ENCODE measurements at places on chromosomes 1 and 21.

DNA sequence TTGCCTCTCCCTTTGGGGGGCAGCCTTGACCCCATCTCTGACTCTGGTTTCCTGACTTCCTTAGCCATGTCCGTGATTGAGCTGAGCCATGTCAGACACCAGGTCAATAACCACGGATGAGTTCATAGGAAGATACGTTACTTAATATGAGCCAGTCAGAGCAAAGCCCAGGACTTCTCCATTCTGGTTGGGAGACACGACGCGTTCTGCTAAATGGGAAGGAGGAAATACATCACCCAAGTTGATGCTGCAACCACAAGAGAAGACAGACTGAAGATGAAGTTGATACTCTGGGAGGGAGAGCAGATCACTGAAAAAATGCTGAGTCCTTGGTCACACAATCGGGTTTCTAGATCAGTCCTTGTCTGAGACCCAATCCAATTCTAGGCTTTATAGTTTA, 90.9 kb downstream of the MATN1 start:
- DNase-seq, result no peak

GRCh38 chr21:37263827-37264600, 3.1 kb downstream of the VPS26C start:
- DNase-seq, result peak; percentile 50

GRCh38 chr1:61183471-61184039, 101.2 kb downstream of the NFIA start:
- peak; percentile 45 for DNase-seq

DNA sequence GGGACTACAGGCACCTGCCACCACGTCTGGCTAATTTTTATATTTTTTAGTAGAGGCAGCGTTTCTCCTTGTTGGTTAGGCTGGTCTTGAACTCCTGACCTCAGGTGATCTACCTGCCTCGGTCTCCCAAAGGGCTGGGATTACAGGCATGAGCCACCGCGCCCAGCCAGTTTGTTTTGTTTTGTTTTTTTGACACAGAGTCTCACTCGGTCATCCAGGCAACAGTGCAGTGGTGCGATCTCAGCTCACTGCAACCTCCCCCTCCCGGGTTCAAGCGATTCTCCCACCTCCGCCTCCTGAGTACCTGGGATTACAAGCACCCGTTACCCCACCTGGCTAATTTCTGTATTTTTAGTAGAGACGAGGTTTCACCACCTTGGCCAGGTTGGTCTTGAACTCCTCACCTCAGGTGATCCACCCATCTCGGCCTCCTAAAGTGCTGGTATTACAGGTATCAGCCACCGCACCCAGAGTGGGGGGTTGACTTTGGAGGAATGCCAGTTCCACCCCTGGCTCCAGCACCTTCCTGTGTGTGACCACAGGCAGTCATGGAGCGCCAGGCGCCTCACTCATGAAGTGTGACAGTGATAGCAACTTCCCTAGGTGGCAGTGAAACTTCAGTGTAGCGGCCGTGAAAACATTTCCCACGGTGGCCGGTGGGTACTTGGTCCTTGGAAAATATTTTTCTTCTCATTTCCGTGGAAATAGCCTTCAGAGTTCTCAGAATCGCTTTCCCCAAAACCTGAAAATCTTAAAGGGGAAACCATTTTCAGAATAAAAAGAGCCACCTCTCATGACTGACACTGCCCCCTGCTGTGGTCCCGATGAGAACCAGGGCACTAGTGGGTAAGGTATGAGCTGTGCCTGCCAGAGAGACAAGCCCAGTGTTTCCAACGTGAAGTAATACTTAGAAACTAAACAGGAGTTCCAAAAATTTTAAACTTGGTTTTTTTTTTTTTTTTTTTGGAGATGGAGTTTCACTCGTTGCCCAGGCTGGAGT, 48.6 kb downstream of the WDR4 start:
- no peak for DNase-seq

GRCh38 chr1:235938709-235939479, 72.2 kb upstream of the LYST start:
- no peak for DNase-seq

DNA sequence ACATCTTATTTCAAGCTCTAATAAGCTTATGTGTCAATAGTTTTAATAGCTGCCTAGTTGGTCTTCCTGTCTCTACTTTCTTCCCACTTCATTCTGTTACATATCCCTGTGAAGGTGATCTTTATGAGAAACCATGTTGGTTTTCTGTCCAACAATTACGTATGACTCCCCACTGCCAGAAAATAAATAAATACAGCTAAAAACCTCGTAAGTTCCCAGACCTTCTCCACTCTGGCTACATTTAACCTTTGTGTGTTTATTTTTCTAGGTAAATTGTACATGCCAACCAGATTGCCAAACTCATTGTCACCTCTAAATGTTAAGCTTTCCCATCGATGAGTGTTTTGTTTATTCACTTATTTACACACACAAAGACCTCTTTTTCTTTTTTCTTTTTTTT, 147.2 kb downstream of the CRB1 start:
- no peak for DNase-seq

DNA sequence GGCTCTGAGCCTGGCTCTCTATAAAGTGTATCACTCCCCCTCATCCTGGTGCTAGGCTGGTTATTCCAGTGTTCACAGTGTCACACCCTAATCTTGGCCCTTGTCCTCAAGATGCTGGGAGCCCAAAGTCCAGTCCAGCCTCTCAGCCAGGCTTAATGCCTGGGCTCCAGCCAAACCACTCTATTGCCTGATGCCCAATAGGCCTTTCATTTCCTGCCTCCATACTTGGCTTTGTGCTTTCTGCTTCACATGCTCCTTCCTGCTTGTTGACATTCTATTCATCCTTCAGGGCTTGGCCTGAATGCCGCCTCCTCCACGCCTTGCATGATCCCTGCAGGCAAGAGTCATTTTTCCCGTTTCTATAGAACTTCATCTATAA, 1.7 kb downstream of the KLHDC8A start:
- no peak for DNase-seq

DNA sequence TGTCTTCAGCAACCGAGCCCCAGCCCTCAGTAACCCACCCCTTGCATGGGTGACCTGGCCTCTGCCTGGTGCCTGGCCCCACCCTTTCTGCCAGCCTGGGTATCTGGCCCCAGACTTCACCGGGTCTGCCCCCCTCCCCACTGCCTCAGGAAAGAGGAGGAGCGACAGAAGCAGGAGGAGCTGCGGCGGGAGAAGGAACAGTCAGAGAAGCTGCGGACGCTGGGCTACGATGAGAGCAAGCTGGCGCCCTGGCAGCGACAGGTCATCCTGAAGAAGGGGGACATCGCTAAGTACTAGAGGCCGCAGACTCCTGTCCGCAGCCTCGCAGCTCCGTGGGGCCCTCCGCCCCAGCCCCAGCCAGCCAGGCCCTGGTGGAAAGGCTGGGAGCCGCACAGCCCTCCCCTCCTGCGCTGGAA, 6.1 kb downstream of the TNFRSF25 start:
- no peak for DNase-seq

DNA sequence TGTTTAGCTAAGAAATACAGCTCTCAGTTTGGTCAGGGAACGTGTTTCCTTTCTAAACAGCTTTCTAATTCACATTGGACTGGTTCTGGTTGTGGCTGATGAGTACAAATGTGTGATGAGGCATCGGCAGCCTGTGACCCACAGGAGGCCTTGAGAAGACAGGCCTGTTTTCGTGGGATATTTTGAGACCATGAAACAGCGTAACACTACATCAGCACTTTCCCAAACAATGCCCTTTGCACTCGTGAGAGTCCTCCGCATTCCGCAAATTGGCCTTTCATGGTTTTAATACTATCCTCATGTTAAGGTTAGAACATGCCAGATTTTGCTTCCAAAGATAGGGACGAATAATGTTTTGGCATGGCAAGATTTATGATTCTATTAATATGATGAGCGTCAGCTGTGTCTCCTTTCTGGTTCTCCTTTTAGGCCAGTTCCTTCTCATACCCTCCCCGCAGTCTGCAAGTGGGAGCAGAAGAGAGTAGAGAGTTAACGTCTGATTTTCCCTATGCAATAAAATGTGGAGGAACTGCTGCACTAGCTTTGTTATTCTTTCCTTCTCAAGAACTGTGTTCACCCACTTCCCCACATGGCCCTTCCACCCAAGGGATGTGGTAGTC, 84.3 kb upstream of the L1TD1 start:
- DNase-seq, result no peak

GRCh38 chr1:193367863-193368262, 181.4 kb upstream of the B3GALT2 start:
- DNase-seq, result no peak

- no peak for DNase-seq
Measured at GRCh38 chr1:224805889-224806288, 123.6 kb upstream of the DNAH14 start.

GRCh38 chr1:218636548-218636947, 291.4 kb downstream of the TGFB2 start:
- DNase-seq, result no peak

DNA sequence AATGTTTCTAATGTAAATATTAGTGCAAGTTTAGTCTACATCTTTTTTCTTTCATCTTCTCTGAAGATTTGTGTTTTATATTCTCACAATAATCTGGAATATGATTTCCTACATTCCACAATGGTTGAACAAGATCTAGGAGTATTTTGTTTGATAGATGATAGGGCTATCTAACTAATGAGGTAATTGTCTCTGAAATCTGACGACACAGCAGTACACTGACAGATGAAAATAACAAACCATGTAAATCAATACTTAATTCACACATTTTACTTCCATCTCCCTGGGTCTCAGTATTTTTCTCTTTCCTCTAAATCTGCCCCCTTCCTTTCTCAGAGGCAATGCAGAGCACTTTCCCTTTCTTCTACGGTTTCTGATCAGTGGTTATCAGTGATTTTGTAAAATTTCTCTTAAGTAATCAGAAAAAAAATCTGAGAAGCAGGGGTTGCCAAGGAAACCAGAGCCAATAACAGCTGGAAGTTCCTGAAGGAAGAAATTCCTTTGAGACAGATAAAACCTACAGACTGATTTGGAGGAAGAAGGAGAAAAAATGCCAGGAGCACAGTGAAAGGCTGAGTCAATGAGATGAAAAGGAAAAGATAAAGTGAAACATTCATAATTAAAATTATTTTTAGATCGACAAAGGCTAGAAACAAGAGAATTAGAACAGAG, 7.3 kb upstream of the ANKRD13C start:
- DNase-seq, result peak; percentile 42

- peak; percentile 89 for DNase-seq
Measured at GRCh38 chr1:11929849-11930248, 3.6 kb upstream of the KIAA2013 start.

DNA sequence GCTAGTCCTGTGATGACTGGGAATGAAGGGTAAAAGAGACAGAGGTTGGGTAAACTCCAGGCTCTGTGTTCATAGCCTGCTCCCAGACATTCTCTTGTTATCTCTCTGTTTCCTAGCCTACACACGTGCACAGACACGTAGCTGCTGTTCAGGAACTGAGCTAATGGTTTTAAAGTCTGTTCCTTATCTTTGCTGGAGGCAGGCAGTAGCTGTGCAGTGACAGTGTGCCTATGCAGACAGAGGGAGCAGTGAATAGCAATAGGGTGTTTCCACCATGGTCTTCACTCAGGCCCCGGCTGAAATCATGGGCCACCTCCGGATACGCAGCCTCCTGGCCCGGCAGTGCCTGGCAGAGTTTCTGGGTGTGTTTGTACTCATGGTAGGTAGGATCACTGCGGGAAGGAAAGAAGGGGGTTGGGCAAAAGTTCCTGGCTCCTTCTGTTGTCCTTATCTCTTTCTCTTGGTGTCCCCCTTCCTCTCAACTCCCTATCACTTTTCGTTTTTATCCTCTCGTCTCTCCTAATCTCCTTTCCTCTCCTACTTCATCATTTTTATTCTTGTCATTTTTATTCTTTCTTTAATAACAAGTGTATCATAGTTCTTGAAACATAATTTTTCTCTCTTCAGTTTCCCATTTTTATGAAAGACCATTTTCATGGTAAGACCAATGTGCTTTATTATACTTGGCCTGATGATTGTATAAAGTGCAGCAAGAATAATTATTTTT, at the start of gene AQP10:
Gene AQP10, plus strand, starts transcription at position 212 of the 727 bp plus-strand sequence. Its CDS starts 63 bp downstream, at position 275.
- no peak for DNase-seq

DNA sequence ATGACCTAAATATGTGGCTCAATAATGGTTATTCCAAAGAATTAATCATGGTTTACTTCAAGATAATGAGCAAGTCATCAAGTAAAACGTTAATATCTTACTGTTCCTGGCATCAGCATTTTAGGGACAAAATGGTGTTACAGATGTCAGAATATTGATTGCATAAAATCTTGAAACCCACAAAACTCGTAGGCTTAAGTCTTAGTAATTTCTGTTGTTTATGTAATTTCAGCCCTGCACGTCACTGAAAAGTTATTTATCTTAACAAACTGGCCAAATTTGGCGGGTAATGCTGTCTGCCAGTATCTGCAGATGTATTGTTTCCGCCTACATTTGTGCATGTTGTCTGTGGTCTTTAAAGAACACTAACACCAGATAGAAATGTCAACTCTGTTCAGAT, 25.8 kb downstream of the CDC7 start:
- peak; percentile 32 for DNase-seq

- DNase-seq, result no peak
Measured at GRCh38 chr1:78607944-78608343, 12.3 kb upstream of the IFI44L start.

DNA sequence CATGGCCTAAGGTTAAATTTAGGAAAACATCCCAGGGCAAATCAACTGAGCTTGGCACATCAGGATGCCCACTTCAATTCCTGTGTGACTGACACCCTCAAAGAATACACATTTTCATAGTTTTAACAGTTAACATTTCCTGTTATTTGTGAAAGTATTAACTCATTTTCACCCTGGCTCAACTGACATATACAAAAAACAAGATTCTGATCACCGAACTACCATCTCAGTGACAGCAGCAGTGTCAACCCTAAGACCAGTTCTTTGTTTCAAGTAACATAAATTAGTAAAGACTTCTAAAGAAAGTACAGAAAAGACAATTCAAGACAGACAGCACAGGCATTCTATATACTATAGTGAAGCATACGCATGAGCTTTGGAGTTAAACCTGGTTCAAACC, 69.0 kb upstream of the SDC3 start:
- no peak for DNase-seq

- no peak for DNase-seq
Measured at GRCh38 chr1:38899560-38899959, 18.2 kb upstream of the GJA9 start.

GRCh38 chr1:186483561-186483960, 22.6 kb upstream of the PDC start:
- no peak for DNase-seq

DNA sequence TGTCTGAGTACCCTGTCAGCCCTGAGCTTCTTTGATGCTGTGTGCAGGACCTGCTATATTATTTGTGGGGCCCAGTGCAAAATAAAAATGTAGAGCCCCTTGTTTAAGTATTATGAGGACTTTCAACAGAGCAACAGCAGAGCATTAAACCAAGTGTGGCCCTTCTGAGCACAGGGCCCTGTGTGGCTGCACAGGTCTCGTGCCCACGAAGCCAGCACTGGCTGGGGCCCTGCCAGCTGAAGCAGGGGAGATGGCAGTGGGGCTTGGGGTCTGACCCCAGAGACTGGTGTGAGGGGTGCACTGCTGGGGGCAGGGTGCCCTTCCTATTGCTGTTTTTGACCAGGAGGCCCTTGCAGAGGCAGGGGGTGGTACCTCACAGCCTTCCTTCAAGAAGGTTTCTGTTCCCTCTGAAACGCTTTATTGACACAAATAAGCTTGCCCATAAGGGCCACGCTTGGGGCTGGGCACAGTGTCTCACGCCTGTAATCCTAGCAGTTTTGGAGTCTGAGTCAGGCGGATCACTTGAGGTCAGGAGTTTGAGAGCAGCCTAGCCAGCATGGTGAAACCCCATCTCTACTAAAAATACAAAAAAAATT, 2.2 kb upstream of the SEMA4A start:
- DNase-seq, result peak; percentile 53

- no peak for DNase-seq
Measured at GRCh38 chr1:65308781-65309303, 501 bp upstream of the DNAJC6 start.

GRCh38 chr1:151594143-151594625, 17.7 kb upstream of the SNX27 start:
- DNase-seq, result peak; percentile 35

- DNase-seq, result no peak
Measured at GRCh38 chr1:99650773-99651437, 5.0 kb downstream of the PALMD start.
